ENCODE measurements at places on chromosomes 2 and 18. TPM values are rescaled to one million over a fixed set of nuclear protein-coding genes. Genes with fewer than 3 reads are reported as not detected.

The NTSR2 gene
- total RNA-seq: not detected

The ARID5A gene
- 7.7 TPM for total RNA-seq

The SAG gene
- not detected for total RNA-seq

The LRRC30 gene
- not detected for total RNA-seq

The METAP1D gene
- 3.7 TPM for total RNA-seq

The GREB1 gene
- 0.09 TPM for total RNA-seq

The MRPS5 gene
- 78.5 TPM for total RNA-seq

The SATB2 gene
- total RNA-seq: 3.6 TPM

The RNF144A gene
- total RNA-seq: 9.6 TPM

The RANBP2 gene
- 83.9 TPM for total RNA-seq

The CXCR1 gene
- total RNA-seq: not detected

The COLEC11 gene
- 0.38 TPM for total RNA-seq

The NGEF gene
- 1.5 TPM for total RNA-seq

The RGPD4 gene
- total RNA-seq: not detected

The SLC30A3 gene
- total RNA-seq: not detected

The NEU4 gene
- total RNA-seq: not detected

The SERPINB4 gene
- not detected for total RNA-seq

The METTL5 gene
- total RNA-seq: 54.0 TPM

The PSD4 gene
- total RNA-seq: 0.66 TPM

The PPP1CB gene
- 124 TPM for total RNA-seq

The CHRNG gene
- total RNA-seq: not detected

The SLC66A3 gene
- 16.5 TPM for total RNA-seq

The INHBB gene
- 2.4 TPM for total RNA-seq

The CPLX4 gene
- total RNA-seq: not detected

The SLC16A14 gene
- 0.18 TPM for total RNA-seq

The RFTN2 gene
- total RNA-seq: 3.8 TPM

The MATN3 gene
- total RNA-seq: 0.85 TPM

The TMEM131 gene
- total RNA-seq: 11.1 TPM

The RAMP1 gene
- 0.19 TPM for total RNA-seq
